ENCODE measurements at places on chromosomes 2 and 18. TPM values are rescaled to one million over a fixed set of nuclear protein-coding genes. Genes with fewer than 3 reads are reported as not detected.

IGFBP5 gene
- 0.20 TPM for total RNA-seq

MC5R gene
- not detected for total RNA-seq

HOXD8 gene
- total RNA-seq = 5.7 TPM

TUBA3D gene
- total RNA-seq = 0.43 TPM

QPCT gene
- total RNA-seq = 18.4 TPM

TMEM178A gene
- 0.14 TPM for total RNA-seq

SANBR gene
- 13.2 TPM for total RNA-seq

ADGRF3 gene
- total RNA-seq = 0.23 TPM
